SK-N-SH (cell line): ENCODE measurements at places on chromosomes 1 and 21.

DNA sequence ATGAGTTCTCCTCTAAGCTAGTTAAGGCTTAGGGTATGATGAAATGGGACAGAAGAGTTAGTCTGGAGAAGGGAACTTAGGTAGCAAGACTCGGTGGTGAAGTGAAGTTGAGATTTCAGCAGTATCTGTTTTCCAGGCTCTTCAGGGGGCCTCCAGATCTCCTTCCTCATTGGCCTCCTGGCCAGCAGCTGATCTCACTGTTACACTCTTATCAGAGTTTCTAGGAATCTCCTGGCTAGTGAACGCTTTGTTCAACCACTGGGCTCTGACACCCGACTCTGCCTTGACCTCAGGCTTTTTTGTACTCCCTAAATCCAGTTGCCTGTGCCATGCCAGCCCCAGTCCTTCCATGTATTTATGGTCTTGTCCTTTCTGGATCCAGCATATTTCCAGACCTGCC is 311.0 kb downstream of the ASTN1 start:
- no peaks in the 10 kb centered on the region for H3K27me3 ChIP-seq
- H3K4me1 ChIP-seq, result no peaks in the 10 kb centered on the region; the same call in 1 of the 2 replicates
- H3K36me3 ChIP-seq, result no peaks in the 10 kb centered on the region
- no peak overlapping the region for H3K27ac ChIP-seq
- DNase-seq, result no peak
- no peak overlapping the region for H3K4me3 ChIP-seq

- no peaks in the 10 kb centered on the region for H3K4me1 ChIP-seq
- no peak overlapping the region for H3K4me3 ChIP-seq
- H3K27me3 ChIP-seq, result no peaks in the 10 kb centered on the region
- H3K27ac ChIP-seq, result no peak overlapping the region
These were observed 184.8 kb upstream of the RAB4A start for GRCh38 chr1:229086091-229086490.

- no peak overlapping the region for H3K4me3 ChIP-seq
- no peaks in the 10 kb centered on the region; the same call in 1 of the 2 replicates for H3K4me1 ChIP-seq
- peaks cover 16% of the 10 kb centered on the region for H3K36me3 ChIP-seq
- no peak for DNase-seq
These were observed 13.6 kb downstream of the IPO9 start for GRCh38 chr1:201842472-201843027.

GRCh38 chr1:221706191-221706590 is 35.7 kb downstream of the DUSP10 start:
- no peak for DNase-seq
- H3K27ac ChIP-seq, result no peak overlapping the region
- H3K36me3 ChIP-seq, result peaks cover 33% of the 10 kb centered on the region
- H3K4me1 ChIP-seq, result peaks cover 11% of the 10 kb centered on the region
- no peak overlapping the region for H3K4me3 ChIP-seq

- H3K27me3 ChIP-seq, result no peaks in the 10 kb centered on the region
- no peak overlapping the region for H3K4me3 ChIP-seq
- H3K4me1 ChIP-seq, result peaks cover 17% of the 10 kb centered on the region; the same call in 1 of the 2 replicates
- no peaks in the 10 kb centered on the region for H3K36me3 ChIP-seq
- no peak overlapping the region for H3K27ac ChIP-seq
These were observed 3.1 kb upstream of the FNDC10 start for GRCh38 chr1:1602968-1603506.

DNA sequence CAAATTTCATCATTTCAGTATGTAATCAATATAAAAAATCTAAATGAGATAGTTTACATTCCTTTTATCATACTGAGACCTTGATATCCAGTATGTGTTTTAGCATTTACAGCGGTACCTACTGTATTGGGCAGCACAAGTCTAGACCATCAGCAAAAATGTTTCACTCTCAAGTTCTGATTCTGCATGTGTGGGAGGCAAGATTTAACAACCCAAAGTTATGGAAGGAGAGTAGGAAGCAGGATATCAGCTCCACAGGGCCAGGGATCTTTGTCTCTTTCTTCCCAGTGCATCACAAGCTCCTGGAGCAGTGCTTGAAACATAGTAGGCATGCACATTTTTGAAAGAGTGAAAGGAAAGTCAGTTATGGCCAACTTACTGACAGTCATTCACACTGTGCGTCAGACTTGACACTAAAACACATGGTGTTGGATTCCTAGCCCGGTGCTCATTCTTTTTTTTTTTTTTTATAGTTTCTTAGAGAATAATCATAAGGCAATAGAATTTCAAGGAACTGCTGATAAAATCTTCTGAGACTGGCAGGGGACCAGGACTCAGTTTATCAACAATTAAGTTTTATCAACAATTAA is 6.1 kb downstream of the TENT5C start:
- no peak overlapping the region for H3K27ac ChIP-seq
- no peak for DNase-seq
- H3K4me3 ChIP-seq, result no peak overlapping the region
- no peaks in the 10 kb centered on the region for H3K27me3 ChIP-seq
- no peaks in the 10 kb centered on the region for H3K36me3 ChIP-seq
